ENCODE measurements at places on chromosomes 11 and 22. TPM values are rescaled to one million over a fixed set of nuclear protein-coding genes. Genes with fewer than 3 reads are reported as not detected.

DNA sequence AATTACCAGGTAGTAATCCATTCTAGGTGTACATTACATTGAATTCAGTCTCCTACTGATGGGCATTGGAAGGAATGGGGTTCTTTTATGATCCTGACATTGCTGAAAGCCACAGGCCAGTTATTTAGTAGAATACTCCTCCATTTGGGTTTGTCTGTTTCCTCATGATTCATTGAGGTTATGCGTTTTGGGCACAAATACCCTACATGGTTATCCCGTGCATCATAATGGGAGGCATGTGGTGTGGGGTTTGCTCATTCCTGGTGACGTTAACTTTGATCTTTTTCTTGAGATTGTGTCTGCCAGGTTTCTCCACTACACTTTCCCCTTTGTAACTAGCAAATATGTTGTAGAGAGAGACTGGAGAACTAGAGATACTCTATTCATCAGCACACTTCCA, 5.5 kb downstream of the FOLR3 start:
- DNase-seq, result no peak

The HTR3B gene
- not detected for total RNA-seq

DNA sequence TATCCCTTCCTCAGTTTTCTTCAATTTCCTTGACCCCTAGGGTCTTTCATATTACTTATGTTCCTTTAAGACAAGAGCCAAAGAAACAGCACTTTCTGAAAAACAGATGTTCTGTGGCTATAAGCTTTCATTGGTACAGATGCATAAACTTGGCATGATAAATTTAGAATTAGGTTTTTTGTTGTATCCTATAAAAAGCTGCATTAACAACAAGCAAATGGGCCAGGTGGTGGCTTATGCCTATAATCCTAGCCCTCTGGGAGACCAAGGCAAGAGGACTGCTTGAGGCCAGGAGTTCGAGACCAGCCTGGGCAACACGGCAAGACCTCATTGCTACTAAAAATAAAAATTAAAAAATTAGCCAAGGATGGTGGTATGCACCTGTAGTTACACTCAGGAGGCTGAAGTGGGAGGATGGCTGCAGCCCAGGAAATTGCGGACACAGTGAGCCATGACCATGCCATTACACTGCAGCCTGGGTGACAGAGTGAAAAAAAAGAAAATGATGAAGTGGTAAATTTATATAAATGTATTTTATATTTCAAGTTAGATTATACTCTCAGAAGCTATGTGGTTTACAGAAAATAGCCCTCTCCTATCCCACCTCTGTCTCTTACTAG, 18.3 kb downstream of the KMT5B start:
- no peak for DNase-seq

The CARD18 gene
- total RNA-seq, result not detected

GRCh38 chr11:9855579-9856287, 191.9 kb downstream of the SWAP70 start:
- no peak for DNase-seq

The NXPE4 gene
- not detected for total RNA-seq

The AMOTL1 gene
- total RNA-seq, result 45.7 TPM

GRCh38 chr11:22566293-22566692, 59.3 kb downstream of the FANCF start:
- no peak for DNase-seq

DNA sequence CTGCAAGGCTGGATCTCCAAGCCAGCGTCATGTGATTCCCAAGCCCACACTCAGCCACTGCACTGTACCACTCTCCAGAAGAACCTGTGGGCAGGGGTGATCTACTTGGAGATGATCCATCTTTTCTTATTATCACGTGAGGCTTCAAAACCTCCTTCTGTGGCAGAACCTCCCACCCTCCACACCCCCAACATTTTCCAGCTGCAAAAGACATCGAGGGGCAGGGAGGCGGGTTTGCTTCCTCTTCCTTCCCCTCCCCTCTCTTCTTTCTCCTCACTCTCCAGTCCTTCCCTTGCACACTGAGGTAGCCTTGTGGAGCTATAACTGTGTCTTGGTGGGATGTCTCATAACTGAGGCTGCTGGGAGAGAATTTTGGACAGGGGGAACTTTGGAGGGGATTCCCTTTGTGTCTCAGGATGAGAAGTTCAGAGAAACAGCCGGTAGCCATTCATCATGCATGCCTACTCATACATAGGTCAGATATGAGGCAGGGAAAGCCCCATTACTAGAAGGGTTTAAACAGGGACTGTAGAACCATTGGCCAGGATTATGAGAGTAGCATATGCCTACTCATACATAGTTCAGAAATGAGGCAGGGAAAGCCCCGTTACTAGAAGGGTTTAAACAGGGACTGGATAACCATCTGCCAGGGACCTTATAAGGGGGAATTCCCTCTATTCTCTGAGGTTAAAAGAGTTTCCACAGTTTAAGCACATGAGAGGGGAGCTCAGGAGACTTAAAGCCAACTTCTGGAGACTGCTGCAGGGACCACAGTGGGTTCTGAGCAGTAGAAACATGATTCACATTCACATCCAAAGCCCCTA, 420.7 kb upstream of the CADM1 start:
- no peak for DNase-seq

The SSTR3 gene
- total RNA-seq, result not detected

DNA sequence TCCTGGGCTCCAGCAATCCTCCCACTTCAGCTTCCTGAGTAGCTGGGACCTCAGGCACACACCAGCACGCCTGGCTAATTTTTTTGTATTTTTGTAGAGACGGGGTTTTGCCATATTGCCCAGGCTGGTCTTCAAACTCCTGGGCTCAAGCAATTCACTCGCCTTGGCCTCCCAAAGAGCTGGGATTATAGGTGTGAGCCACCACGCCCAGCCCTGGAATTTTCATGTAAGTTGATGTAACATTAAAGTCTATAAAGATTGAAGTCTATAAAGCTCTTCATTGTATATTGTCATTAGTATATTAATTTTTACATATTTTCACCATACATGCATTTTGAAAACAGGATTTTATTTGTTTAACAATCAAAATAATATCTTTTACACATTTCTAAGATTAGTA, 12.5 kb upstream of the DDX17 start:
- DNase-seq, result no peak

- DNase-seq, result no peak
Observed at GRCh38 chr11:67542169-67542568, 18.9 kb upstream of the CABP2 start.

The ELMOD1 gene
- total RNA-seq, result not detected

Measured in vagina (tissue), 2 donors.